Stimulated activated CD8-positive, alpha-beta memory T cell treated with anti-CD3 and anti-CD28 coated beads, Interleukin-2, amount 100 ng/mL, for 48 hours (primary cell): ENCODE measurements at places on chromosomes 1 and 21.
A peak's percentile ranks its signal among the peaks of the same experiment; 100 is the strongest.

DNA sequence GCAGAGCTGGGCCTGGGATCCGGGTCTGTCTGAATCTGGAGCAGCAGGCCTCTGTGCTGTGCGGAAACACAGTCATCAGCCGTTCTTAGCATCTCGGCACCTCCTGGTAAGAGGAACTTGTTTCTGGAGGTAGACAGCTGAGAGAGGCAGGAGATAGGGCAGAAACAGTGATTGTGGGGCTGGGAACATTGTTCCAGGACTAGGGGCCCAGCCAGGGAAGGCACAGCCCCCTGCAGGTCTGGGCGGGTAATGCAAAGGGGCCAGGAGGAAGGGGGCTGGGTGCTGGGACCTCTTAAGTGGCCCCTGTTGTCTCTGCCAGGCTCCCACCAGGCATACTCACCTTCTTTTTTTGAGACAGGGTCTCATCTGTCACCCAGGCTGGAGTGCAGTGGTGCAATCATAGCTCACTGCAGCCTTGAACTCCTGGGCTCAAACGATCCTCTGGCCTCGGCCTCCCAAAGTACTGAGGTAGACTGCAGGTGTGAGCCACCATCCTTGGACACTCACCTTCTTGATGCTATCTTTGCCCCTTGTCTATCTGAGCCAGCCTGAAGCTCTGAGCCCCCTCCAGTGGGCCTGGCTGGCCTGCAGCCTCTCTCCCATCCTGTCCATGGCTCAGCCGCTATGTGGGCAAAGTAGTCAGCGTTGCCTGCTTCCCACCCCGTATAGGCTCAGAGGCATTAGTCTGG, 134.3 kb upstream of the ZBTB40 start:
- no peak for DNase-seq

DNA sequence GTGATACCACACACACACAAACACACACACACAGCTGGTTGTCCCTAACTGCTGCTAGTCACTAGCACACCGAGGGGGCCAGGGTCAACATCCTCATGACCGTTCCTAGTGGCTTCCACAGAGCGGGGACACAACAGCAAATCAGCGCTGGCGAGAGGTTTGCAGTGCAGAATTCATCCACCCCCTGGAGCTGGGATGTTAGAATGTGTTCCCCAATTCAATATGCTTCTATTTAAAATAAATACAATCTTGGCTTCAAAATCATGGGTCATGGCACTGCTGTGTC, 16.2 kb upstream of the C2CD2 start:
- DNase-seq, result no peak

- DNase-seq, result no peak
These were observed 15.5 kb upstream of the MAP3K7CL start for GRCh38 chr21:29114765-29115500.

- DNase-seq, result no peak
These were observed 231.1 kb downstream of the CACNA1E start for GRCh38 chr1:181714428-181714827.

- DNase-seq, result no peak
These were observed 4.4 kb upstream of the PIK3C2B start for GRCh38 chr1:204498981-204499380.

DNA sequence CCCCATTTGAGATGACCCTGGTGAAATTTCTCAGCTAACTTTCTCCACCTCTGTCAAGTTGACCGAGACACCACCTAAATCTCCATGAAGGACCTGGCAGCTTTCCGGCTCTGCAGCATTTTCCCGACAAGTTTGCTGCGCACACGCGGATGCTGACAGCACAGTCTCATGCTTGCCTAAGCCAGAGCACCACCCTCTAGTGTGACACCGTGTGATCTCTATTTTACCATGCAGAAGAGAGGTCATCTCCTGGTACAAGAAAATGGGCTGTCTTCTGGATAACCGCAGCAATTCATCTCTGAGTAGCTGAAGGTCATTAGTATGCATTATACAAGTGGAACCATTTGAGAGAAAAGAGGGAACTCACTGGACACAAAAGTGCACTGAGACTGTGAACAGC, 38.9 kb upstream of the H6PD start:
- no peak for DNase-seq

DNA sequence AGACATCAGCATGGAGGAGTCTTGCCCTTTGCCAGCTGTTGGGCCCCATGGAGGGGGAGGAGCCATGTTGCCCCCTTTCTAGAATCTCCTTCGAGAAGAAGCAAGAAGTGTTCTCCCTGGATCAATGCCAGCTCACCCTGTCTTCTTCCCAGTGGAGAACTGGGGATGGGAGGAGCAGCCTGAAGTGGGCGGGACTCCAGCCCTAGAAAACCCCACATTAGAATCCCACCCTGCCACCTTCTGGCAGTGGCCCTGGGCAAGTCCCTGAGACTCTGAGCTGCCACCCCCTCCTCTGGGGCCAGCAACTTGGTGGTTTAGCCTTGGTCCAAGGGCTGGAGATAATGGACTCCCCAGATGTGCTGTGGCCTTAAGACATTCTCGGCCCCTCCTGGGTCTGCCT, 51.7 kb downstream of the PAX7 start:
- no peak for DNase-seq

DNA sequence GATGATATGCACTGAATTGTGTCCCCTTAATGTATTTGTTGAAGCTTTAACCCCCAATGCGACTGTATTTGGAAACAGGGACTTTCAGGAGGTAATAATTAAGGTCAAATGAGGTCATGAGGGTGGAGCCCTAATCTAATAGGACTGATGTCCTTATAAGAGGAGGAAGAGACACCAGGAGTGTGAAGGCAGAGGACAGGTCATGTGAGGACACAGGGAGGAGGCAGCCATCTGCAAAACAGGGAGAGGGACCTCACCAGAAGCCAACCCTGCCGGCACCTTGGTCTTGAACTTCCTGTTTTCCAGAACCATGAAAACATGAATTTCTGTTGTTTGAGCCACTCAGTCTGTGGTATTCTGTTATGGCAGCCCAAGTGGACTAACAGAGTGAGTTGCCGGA, 15.3 kb downstream of the SYF2 start:
- DNase-seq, result no peak

DNA sequence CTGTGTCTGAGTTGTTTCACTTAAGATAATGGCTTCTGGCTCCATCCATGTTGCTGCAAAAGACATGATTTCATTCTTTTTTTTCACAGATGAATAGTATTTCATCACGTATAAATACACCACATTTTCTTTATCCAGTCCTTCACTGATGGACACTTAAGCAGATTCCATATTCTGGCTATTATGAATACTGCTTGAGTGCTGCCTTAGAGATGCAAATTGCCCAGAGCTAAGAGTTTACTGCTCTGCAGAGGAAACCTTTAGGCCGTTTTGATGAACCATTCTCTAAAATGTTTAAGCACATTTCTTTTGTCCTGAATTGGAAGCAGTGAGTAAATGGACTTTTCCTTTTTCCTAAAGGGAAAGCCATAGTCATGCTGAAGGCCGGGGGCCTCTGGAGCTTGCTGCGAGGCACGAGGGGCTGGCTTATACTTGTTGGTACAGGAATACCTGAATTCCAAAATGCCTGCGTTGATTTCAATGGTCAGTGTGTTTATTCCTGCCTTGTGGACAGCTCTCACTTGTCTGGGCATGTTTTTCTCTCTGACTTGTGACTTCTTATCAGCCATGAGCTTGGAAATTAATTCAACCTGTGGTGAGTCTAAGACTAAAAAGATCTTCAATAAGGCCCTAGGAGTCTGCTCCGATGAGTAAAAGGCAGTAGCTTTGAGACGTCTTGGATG, 201.0 kb upstream of the MAP1LC3C start:
- no peak for DNase-seq

DNA sequence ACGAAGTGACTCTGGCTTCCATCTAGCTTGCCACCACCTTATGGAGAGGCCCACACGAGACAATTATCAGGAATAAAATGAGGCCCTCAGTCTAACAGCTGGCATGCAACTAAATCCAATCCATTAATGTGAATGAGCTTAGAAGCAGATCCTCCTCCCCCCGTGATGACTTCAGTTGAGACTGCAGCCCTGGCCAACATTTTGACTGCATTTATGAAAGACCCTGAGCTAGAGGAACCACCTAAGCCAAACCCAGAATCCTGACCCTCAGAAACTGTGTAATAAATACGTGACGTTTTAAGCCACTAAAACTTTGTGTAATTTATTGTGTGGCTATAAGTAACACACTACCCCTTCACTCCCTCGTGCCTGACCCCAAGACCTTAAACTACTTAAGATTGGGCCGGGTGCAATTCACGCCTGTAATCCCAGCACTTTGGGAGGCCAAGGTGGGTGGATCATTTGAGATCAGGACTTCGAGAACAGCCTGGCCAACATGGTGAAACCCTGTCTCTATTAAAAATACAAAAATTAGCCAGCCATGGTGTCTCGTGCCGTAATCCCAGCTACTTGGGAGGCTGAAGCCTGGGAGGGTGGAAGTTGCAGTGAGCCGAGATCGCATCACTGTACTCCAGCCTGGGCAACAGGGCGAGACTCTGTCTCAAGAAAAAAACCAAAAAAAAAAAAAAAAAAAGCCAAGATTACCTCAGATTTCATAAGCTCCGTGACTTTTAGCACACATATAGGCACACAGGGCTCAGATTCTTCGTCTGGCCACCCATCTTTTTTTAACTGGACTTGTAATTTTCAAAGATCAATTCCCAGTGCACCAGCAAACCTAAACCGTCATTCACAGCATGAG, 72.5 kb downstream of the ENAH start:
- no peak for DNase-seq

- DNase-seq, result no peak
These were observed 71.3 kb downstream of the ATP5PO start for GRCh38 chr21:33844104-33844889.

DNA sequence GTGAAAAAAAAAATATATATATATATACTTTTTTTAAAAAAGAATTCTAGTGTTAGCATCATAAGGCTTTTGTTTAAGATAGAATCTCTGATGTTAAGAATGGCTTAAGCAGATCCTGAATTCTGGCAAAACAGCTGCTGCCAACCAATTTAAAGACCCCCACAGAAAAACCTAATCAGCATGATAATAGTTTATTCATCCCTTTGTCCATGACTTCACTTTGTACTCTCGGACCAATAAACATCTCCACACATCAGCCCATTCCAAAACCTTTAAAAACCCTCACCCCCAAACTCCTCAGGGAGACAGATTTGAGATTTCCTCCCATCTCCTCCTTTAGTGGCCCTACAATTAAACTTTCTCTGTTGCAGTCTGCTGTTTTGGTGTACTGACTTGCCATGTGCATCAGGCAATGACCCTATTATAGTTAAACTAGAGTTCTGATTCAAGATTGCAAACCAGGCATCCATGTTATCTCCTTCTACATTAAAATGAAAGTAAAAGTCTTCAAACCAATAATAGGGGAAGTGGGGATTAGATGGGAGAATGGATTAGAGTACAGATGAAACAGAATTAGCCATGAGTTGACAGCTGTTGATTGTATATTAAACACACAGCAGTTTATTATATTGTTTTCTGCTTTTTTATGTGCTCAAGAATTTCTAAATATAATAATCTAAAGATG, 9.8 kb upstream of the PHTF1 start:
- no peak for DNase-seq

- no peak for DNase-seq
These were observed 30.1 kb downstream of the CLIC4 start for GRCh38 chr1:24775348-24775747.

GRCh38 chr1:219220945-219221344, 47.3 kb downstream of the LYPLAL1 start:
- no peak for DNase-seq

- DNase-seq, result no peak
These were observed 13.8 kb downstream of the LAX1 start for GRCh38 chr1:203778789-203779188.

- no peak for DNase-seq
These were observed 291.1 kb upstream of the NFIA start for GRCh38 chr1:60791226-60791625.

- no peak for DNase-seq
These were observed 141.5 kb downstream of the KAZN start for GRCh38 chr1:14740016-14740415.

GRCh38 chr1:230915078-230915477, 46.8 kb upstream of the C1orf198 start:
- no peak for DNase-seq

DNA sequence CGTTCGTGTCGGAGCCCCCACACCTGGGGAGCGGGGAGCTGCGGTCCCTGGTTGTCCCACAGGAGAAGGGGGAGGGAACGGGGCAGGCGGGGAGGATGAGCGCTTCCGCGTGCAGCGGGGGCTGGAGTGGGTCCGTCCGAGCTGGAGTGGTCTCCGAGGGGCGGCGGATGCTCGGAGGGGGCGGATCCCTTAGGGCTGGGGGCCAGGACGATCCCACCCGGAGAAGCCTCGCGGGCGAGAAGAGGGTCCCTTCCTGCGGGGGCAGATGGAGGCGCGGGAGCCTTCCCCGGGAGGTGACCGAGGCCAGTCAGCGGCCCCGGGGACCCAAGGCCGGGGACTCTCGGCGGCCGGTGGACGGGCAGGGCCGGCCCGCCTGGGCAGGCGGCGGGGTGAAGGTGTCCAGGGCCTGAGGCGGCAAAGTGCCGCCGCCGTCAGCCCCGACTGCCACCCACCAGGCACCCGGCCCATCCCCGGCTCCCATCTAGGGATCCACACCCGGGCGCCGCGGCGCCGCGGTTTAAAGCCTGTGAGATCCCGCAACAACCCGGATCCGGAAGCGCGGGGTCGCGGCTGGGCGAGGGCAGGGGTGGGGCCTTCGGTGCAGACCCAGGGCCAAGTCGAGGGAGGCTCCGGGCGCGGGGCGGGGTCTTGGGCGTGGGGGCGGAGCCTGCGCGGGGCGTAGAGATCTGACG, 5.3 kb upstream of the CCDC27 start:
- DNase-seq, result peak; percentile 84

GRCh38 chr1:66265796-66266195, 268.2 kb upstream of the SGIP1 start:
- no peak for DNase-seq

DNA sequence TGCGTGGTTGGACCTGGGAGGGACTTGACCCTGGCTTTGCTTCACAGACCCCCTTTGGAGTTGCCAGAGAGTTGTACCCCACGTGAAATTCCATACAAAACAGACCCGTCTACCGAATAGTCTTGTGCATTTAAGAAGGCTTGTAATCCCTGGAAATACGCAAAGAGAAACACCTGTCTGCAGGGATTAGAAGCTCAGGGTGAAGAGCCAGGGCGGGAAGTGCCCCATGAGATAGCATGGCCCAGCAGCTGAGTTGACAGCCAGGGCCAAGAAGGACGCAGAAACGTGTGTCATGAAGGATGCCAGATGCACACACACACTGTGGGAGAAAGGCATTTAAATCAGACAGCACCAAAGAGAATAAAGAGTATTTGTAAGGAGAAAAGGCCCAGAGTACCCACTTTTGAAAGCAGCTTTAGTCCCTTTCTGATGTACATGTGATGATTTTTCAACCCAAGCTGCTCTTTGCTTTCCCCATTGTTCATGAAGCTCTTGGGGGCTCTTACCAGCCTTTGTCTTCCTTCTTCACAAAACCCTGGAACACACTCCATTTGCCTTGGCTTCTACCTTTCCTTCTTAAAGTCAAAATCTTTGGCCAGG, 46.6 kb downstream of the PCP4 start:
- no peak for DNase-seq

- no peak for DNase-seq
These were observed 117.7 kb downstream of the LACTBL1 start for GRCh38 chr1:22854688-22855565.
